Thoracic aorta (tissue), 2 donors: ENCODE measurements at places on chromosomes 1 and 21.

GRCh38 chr1:119144813-119145212 is 4.4 kb upstream of the WARS2 start:
- no peak for DNase-seq
- no peaks in the 10 kb centered on the region for H3K27me3 ChIP-seq
- no peak overlapping the region for H3K27ac ChIP-seq
- peaks cover 8% of the 10 kb centered on the region for H3K4me1 ChIP-seq

GRCh38 chr1:200364091-200364759 is 45.6 kb downstream of the ZNF281 start:
- DNase-seq = no peak
- no peaks in the 10 kb centered on the region for H3K36me3 ChIP-seq
- no peaks in the 10 kb centered on the region for H3K27me3 ChIP-seq
- H3K4me1 ChIP-seq = no peaks in the 10 kb centered on the region
- no peak overlapping the region for H3K27ac ChIP-seq

DNA sequence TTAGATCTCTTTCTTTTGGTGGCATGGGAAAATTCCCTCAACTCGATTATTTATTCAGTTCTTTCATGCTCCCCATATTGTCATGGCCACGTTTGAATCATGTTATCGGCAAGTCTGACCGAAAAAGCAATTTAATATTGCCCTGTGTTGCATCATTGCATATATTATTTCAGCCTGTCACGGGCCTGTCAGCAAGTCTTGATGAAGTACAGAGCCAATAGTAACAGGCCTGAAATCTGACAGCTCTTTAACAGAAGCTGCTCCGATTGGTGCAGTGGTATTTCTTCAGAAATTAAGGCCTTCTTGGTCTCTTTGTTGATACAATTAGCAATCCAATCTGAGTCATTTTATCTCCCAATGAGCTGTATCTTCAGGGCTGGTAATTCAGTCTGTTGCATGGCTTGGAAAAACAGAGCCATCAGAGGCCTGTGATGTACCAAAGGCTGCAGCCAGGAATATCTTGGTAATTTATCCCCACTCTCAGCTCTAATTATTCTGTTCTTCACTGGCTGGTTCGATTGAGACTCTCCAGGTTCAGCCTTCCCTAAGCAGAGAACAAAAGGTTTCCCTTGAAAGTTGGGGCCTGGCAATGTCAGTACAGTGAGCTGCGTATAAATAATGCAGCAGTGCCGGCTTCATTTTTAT is 149.5 kb downstream of the FGGY start:
- no peaks in the 10 kb centered on the region for H3K27me3 ChIP-seq
- peak overlapping the region; percentile 76 for H3K27ac ChIP-seq
- no peak overlapping the region for H3K4me3 ChIP-seq
- no peaks in the 10 kb centered on the region for H3K36me3 ChIP-seq
- DNase-seq = no peak

DNA sequence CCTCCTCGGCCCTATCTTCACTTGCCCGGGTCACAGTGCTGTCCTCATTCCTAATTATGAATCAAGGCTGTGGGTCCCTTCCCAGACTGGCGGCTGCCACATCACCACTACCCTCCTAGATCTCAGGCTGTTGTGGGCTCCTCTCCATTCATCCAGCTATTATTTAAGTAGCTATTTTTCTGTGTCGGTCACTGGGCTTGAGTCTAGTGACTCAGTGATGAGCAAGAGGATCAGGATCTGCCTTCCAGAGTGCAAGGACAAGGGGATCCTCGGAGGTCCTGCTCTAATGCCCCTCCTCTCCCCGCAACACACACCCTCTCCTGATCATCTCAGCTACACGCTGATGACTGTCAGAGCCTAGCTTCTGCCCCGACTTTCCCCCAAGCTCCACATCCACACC is 34.1 kb downstream of the CDCP2 start:
- no peaks in the 10 kb centered on the region for H3K4me1 ChIP-seq
- H3K27me3 ChIP-seq = no peaks in the 10 kb centered on the region
- H3K27ac ChIP-seq = no peak overlapping the region
- H3K4me3 ChIP-seq = no peak overlapping the region
- no peak for DNase-seq

DNA sequence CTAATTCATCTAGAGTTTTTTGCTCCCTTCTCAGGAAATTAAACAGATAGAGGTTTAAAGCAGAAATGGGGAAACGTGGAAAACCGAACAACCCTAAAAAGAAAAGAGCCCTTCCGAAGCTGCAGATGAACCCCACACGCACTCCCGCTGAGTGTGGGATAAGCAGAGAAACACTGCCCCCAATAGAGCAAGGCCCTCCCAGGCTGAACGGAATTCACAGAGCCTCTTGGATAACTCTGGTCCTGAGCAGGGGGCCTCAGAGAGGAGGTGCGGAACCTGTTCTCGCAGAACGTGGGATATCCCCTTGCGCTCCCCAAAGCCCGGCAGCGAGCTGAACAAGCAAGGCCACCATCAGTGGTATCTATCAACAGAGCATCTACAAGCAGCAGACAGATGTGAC is 44.9 kb downstream of the SSBP3 start:
- DNase-seq = no peak
- no peak overlapping the region for H3K27ac ChIP-seq
- peaks cover 39% of the 10 kb centered on the region for H3K4me1 ChIP-seq
- H3K27me3 ChIP-seq = no peaks in the 10 kb centered on the region
- no peak overlapping the region for H3K4me3 ChIP-seq
